Stimulated activated CD8-positive, alpha-beta memory T cell treated with anti-CD3 and anti-CD28 coated beads, Interleukin-4, amount 100 ng/mL, for 24 hours (primary cell): ENCODE measurements at places on chromosomes 2 and 18.

GRCh38 chr2:172496160-172496608 lies 59.7 kb upstream of the PDK1 start:
- DNase-seq = no peak

- no peak for DNase-seq
Observed at GRCh38 chr2:41000906-41001305, 549.0 kb upstream of the SLC8A1 start.

- DNase-seq = no peak
Observed at GRCh38 chr2:69291004-69291650, 95.9 kb downstream of the GFPT1 start.

DNA sequence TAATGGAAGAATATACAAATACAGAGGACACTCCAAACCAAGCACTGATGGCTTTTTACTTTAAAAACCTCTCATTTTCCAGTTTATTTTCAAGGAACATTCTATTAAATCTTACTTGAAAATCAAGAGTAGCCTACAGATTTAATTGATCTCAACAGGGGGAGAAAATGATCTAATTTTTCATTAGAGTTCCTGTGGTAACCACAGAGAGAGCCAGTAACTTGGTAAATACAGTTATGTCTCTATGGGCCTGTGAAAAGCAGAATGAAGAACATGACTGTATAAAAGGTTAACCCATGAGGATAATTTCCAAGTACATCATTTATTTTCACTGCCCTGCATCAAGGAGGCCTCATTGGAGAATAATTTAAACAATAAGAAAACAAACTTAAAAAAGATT lies 39.8 kb upstream of the ITPRID2 start:
- no peak for DNase-seq

- no peak for DNase-seq
Observed at GRCh38 chr2:43178602-43179542, 47.5 kb downstream of the ZFP36L2 start.

DNA sequence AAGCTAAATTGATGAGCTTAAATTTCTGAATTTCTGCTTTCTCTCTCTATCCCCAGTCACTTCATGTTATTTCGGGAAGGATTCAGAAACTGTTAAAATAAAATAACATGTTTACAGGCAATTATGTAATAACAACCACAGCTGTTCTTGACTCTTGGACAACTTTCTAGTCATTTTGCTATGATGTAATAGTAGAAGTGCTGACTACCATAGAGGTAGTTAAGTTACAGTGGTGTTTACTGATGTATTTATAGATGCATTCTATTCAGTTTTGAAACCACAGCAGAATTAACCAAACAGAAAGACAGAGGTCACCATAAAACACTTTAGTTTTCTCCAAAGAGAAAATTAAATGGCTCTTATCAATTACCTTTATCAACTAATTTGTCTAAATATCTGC lies 1292.0 kb upstream of the CHAC2 start:
- DNase-seq = no peak

DNA sequence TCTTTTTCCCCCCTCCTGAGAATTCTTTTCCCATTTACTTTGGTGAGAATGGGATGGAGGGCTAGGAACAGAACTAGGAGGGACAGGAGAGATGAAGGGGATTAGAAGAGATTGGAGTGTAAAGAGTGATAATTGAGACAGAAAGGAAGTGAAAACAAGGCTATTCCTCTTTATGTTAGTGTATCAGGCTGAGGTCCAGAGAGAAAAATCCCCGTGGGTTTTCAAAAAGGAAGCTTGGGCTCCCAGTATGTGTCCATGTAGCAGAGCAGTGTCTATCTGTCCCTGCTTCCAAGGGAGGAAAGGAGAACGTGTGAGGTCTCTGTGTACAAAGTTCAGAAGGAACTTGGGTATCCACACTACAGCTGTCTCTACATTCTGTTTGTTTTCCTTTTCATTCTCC lies 59.9 kb upstream of the KCNE4 start:
- no peak for DNase-seq

- no peak for DNase-seq
Observed at GRCh38 chr18:59690186-59690982, 6.8 kb downstream of the CCBE1 start.

- peak; percentile 58 for DNase-seq
Observed at GRCh38 chr18:76405681-76406356, 89.2 kb downstream of the ZNF516 start.

DNA sequence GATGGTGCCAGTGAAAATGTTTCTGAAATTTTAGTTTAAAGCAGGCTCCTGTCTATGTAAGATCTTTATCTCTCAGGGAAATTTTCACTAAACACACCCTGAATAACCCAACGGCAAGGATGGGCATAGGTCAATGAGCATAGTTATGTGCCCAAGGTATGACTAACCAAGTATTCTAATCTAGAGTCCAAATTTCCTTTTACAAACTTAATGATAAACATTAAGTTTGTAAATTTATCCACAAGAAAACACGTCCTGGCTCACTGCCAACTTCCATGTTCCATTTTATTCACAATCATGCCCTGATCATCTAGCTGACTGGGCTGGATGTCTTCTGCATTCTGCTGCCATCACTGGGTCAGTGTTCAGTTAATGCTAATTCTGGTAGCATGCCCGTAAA lies 151.2 kb downstream of the SRBD1 start:
- DNase-seq = no peak

GRCh38 chr2:32095671-32096070 lies 32.3 kb downstream of the SPAST start:
- DNase-seq = no peak

DNA sequence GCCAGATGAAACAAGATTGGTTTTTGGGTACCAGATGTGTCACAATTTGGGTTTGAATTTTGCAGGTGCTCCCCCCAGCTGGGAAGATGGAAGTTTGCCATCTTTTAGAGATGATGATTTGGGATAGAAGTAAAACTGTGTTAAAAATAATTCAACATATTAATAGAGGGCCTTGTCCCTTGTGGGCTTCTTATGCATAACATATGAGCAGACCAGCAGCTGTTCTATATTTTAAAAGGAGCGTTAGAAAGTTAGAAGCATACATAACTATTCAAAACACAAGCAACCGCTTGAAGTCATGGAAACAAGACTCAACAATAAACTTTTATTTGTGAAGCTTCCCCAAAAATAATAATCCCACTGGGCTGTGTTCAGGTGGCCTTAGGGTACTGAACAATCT lies 62.8 kb downstream of the EFEMP1 start:
- no peak for DNase-seq

- DNase-seq = no peak
Observed at GRCh38 chr2:51791496-51791895, 759.6 kb upstream of the NRXN1 start.
